ENCODE measurements at places on chromosomes 4 and X. TPM values are rescaled to one million over a fixed set of nuclear protein-coding genes. Genes with fewer than 3 reads are reported as not detected.

DNA sequence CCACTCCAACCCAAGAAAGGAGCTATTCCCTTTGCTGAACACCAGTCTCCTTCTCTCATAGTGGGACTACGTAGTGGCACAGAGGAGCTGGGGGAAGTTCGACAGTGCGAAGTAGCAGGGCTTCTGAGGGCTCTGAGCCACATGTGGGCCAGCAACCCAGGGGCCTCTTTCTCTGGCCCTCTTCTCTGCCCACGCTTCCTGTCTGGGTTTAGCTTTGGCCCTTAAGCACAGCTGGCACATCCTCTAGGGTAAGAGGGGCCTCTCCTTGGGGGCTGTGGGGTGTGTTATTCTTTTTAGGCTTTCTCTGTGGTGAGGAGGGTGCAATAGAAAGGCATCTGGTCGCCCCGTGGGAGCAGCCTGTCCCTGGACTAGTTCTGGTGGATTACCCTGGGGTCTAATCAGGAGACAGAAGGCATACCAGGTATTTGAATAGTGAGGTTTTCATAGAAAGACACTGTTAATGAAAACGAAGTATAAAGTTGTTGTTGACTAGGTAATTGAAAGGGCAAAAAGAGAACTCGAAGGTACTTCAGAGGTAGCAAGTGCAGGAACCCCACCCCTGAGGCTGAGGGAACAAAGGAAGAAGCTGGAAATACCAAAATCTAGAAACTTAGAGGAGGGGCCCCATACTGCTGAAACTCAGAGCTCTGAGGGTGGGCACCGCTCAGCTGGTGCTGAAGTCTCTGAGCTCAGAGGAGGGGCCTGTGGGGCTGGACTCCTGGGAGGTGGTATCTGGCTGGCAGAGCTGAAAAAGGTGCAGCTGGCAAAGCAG is 151.9 kb upstream of the RPS6KA3 start:
- no peak for DNase-seq
- no peaks in the 10 kb centered on the region for H3K27me3 ChIP-seq
- no peak overlapping the region for H3K27ac ChIP-seq
- no peak overlapping the region for H3K4me3 ChIP-seq
- H3K36me3 ChIP-seq, result no peaks in the 10 kb centered on the region

DNA sequence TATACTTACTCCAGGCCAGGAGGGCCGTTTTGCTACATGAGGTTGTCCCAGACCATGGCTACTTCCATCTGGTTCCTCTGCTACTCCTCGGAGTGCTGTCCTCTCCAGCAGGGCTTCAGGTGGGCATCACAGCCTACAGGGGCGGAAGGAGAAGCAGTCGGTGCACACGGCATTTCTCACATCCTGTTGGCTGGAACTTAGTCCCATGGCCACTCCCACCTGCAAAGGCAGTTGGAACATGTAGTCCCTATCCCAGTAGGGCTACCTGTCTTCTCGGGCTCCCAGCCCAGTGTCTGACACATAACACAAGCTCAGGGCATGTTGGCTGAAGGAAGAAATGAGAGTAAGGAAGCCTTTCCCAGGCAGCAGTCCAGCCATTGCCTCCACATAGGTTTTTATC is 7.7 kb upstream of the STK32B start:
- H3K36me3 ChIP-seq, result no peaks in the 10 kb centered on the region
- H3K27ac ChIP-seq, result no peak overlapping the region
- DNase-seq, result no peak
- no peak overlapping the region for H3K4me3 ChIP-seq
- no peaks in the 10 kb centered on the region for H3K27me3 ChIP-seq

DNA sequence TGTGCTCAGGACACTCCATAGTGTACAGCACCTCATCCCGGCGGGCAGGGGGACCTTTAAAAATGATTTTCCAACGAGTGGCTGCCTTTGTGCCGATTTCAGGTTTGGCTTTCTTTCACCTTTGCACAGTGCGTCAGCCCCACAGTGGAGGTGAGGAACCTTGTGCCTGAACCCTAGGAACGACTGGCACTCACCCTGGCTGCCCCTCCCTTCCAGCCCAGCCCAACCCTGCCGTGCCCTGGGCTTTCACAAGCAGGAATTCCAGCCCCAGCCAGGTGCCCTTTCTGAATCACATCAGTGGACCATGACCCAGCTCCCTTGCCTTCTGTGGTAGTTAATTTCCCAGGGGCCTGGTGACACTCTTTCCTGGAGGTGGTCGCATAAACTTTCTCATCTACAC is 1.3 kb downstream of the TMEM164 start:
- no peaks in the 10 kb centered on the region for H3K36me3 ChIP-seq
- no peak overlapping the region for H3K27ac ChIP-seq
- DNase-seq, result no peak
- no peaks in the 10 kb centered on the region for H3K27me3 ChIP-seq

DNA sequence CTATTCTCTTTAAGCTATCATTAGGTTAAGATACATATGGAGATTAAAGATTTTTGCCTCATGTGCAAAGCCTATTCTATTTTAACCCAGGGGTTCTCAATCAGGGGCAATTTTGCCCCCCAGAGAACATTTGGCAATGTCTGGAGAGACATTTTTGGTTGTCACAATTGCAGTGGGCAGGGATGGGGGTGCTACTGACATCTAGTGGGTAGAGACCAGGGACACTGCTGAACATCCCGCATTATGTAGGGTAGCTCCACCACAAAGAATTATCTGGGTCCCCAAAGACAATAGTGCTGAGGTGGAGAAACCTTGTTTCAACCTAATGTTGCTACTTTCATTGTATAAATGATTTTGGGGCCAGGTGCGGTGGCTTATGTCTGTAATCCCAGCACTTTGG is 13.2 kb upstream of the CA5B start:
- H3K36me3 ChIP-seq, result no peaks in the 10 kb centered on the region
- H3K27me3 ChIP-seq, result no peaks in the 10 kb centered on the region
- no peak for DNase-seq
- no peak overlapping the region for H3K4me3 ChIP-seq
- no peaks in the 10 kb centered on the region for H3K4me1 ChIP-seq
- no peak overlapping the region for H3K27ac ChIP-seq

DNA sequence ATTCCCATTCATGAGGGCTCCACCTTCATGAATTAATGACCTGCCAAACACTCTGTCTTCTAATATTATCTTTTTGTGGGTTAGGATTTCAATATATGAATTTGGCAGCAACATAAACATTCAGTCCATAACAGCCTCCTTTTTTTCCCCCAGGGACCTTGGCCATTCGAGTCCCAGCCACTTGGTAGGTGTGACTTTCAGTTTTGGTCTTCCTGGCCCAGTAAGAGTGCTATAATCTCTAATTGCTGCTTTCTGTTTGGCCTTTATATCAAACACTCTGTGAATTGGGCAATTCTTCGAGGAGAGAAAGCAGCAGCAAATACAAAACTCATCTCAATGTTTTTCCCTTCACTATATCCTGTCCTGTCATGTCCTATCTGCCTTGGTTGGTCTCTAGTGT is 12.4 kb upstream of the RADX start:
- H3K36me3 ChIP-seq, result no peaks in the 10 kb centered on the region
- H3K27ac ChIP-seq, result no peak overlapping the region
- no peak overlapping the region for H3K4me3 ChIP-seq
- no peaks in the 10 kb centered on the region for H3K27me3 ChIP-seq
- no peak for DNase-seq

GRCh38 chr4:25834411-25835107 is 28.2 kb downstream of the SEL1L3 start:
- H3K36me3 ChIP-seq, result no peaks in the 10 kb centered on the region
- H3K27me3 ChIP-seq, result no peaks in the 10 kb centered on the region
- no peak overlapping the region for H3K27ac ChIP-seq
- no peak overlapping the region for H3K4me3 ChIP-seq

DNA sequence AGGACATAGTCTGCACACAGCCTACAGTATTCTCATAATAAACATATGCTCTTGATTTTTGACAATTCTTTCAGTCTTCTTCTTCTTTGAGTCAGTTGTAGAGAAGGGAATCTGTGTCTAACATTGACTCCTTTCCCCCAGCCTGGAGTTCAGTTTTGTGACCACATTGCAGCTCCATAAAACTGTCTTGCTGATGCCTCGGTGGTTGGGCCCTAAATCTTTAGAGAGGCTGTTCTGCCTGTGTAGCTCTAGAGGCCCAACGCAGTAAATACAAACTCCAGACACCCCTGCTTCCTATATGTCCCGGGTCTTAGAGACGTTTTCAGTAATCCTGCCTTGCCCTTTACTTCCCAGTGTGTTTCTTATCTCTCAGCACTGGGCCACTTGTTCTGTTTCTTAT is 639.5 kb upstream of the AADAT start:
- H3K4me1 ChIP-seq, result no peaks in the 10 kb centered on the region
- H3K27ac ChIP-seq, result no peak overlapping the region
- no peak overlapping the region for H3K4me3 ChIP-seq
- no peaks in the 10 kb centered on the region for H3K36me3 ChIP-seq

DNA sequence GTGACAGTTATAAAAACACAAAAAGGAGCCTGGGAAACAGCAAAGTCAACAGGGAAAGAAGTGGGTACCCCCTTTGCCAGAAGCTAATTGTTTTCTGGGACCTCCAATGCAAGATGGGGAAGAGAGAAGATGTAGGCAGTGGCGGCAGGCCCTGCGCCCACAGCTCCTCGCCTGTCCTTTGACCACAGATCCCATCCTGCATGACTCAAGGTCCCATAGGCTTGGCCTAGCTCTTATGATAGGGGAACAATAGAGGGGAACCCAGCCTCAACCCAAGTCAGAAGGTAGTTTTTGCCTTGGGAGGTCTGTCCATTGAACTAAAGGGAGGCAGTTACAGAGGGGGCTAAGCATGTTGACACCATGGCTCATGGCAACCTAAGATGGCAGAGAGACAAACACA is 14.2 kb downstream of the ZMYM3 start:
- H3K27me3 ChIP-seq, result no peaks in the 10 kb centered on the region
- H3K27ac ChIP-seq, result no peak overlapping the region
- no peak overlapping the region for H3K4me3 ChIP-seq
- peaks cover 26% of the 10 kb centered on the region for H3K36me3 ChIP-seq

GRCh38 chr4:13905543-13905942 is 278.0 kb upstream of the BOD1L1 start:
- no peak overlapping the region for H3K27ac ChIP-seq
- no peak overlapping the region for H3K4me3 ChIP-seq
- DNase-seq, result no peak
- no peaks in the 10 kb centered on the region for H3K36me3 ChIP-seq
- H3K4me1 ChIP-seq, result no peaks in the 10 kb centered on the region

GRCh38 chr4:184382189-184382846 is 92.0 kb downstream of the IRF2 start:
- no peak overlapping the region for H3K4me3 ChIP-seq
- H3K4me1 ChIP-seq, result peaks cover 21% of the 10 kb centered on the region
- H3K36me3 ChIP-seq, result no peaks in the 10 kb centered on the region

DNA sequence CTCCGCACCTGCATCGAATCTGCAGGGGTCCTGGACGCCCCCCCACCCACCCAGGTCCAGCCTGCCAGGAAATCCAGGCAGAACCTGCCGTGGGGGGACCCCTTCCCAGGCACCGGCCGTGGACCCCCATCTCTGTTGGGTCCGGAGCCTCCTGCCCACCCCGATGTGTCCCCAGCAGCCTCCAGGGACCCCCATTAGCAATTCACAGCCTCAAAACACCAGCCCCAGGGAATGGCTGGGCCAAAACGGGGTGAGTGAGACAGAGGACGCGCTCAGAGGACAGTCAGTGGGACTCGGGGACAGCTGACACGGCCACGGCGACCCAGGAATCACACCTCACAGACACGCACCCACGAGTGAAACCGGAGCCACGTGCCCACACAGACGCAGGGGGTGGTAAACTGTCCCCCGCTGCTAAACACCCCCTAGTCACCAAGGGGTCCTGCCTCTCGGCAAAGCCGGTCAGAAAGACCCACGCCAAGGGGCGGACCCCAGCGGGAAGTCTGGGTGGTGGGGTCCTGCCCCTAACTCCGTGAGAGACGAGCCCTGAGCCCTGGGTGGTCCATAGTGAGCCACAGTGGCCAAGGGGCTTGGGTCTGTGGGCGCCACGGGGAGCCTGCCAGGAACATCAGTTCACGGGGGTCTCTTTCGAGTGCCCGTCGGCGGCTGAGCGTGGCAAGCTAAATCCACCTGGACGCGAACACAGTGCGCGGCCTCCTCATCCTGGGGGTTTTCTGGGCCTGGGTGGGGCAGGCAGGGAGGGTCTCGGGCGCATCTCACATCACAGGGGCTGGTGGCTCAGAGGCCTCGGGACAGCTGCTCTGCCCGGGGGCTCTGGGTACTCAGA is 126.5 kb upstream of the NKX1-1 start:
- no peaks in the 10 kb centered on the region for H3K27me3 ChIP-seq
- no peak for DNase-seq
- H3K4me3 ChIP-seq, result no peak overlapping the region
- H3K27ac ChIP-seq, result no peak overlapping the region
- H3K4me1 ChIP-seq, result no peaks in the 10 kb centered on the region

DNA sequence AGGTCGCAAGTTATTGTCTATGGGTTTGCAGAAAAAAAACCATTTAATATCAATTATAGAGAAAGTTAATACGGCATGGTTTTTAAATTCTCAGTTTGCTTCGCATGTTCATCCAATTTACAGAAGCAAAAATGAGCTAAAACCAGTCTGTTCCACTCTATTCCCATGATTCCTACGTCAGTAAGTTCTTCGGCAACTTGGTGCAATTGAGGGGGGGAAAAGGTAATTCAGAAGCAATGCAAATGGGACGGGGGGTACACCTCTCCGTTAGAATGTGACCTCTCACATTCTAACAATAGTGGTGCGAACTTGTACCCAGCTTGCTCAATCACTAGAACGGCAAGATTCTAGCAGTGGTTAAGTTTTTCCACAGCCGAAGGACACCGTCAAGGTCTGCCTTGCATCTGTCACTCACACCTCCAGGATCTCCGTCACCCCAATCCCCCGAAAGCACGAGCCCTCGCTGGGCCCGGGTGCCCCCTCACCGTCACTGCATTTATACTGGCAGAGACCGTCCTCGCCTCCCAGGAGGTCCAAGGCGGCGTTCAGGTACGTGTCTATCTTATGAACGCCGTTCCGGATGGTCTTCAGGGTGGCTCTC is 653 bp downstream of the PLA2G12A start:
- H3K27ac ChIP-seq, result peak overlapping the region; percentile 73
- DNase-seq, result no peak
- no peaks in the 10 kb centered on the region for H3K27me3 ChIP-seq
- no peaks in the 10 kb centered on the region for H3K36me3 ChIP-seq
- peaks cover 3% of the 10 kb centered on the region for H3K4me1 ChIP-seq

- no peak overlapping the region for H3K27ac ChIP-seq
- H3K27me3 ChIP-seq, result no peaks in the 10 kb centered on the region
- no peak for DNase-seq
Observed at GRCh38 chrX:2552621-2553201, 51.9 kb upstream of the DHRSX start.

DNA sequence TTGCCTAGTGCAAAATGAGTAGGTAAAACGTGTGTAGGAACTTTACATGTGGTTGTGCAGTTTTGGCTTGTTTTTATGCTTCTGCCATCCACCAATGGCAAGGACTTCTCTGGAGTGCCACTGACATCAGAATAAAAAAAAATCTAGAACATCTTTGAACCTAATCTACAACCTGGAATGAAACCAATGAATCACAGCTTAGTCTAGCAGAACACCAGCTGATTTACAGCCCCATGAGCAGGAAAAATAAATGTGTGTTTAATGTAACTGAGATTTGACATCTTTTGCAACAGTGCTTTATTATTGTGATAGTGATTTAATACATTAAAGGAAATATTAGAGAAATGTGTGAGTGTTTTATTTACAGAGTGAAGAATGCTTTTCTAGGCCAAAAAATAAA is 995.1 kb downstream of the PCDH7 start:
- H3K4me3 ChIP-seq, result no peak overlapping the region
- no peaks in the 10 kb centered on the region for H3K36me3 ChIP-seq
- DNase-seq, result no peak

The IBSP gene
- 0.21 TPM for total RNA-seq

The BGN gene
- 2.1 TPM for total RNA-seq

The CHRDL1 gene
- total RNA-seq, result 17.4 TPM

The ZCCHC18 gene
- 2.6 TPM for total RNA-seq
